ENCODE measurements at places on chromosomes 16 and 17.
A peak's percentile ranks its signal among the peaks of the same experiment; 100 is the strongest.

GRCh38 chr17:83178533-83179304 is 99.3 kb downstream of the METRNL start:
- DNase-seq: no peak

DNA sequence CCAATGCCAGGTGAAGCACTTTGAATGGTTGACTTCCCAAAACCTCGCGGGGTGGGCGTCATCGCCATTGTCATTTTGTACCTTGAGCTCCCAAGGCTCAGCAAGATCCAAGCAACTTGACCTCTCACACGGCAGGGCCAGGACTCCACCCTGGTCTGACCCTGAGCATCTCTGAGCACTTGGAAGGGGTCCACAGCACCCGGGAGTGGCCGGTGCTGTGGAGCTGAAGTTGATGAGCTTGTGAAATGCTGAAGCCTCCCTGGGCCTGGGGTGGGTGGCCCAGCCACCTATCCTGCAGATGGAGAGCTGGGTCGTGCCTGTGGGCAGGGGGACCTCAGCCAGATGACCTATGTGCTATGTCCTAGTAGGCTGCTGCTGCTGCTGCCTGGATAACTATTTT is 283.3 kb upstream of the FOXF1 start:
- no peak for DNase-seq

DNA sequence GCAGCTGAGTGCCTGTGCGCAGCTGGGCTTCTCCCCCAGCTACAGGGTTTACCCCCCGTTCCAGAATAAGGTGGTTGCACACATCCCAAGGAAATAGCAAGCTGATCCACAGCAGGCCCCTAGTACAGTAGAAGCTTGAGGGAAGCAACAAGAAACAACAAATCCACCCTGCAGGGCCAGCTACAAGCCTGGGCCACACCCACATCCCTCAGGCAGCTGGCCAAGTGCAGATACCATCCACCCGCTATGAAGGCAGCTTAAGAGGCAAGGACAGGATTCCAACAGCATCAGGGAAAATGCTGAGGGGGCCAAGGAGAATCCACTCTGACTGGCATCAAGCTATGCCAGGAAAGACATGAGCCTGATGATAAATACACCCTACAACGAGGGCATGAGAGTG is 66.9 kb upstream of the RCVRN start:
- no peak for DNase-seq

DNA sequence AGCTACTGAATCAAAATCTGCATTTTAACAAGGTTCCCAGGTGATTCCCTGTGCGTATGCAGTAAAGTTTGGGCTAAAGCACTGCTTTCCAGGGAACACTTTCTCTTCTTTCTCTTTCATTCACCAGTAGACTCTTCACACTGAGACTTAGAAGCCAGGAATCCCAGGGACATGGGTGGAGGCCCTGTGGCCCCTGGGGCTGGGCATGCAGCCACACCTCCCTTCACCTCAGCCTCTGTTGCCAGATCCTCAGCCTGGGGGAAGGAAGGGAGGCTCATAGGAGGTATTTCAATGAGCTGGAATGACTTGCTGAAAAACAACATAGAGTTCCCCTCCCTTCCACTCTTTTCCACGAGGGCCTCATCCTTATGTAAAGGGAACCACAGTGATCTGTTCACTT is 1.2 kb downstream of the G6PC3 start:
- no peak for DNase-seq

GRCh38 chr17:76134911-76135809 is 5.9 kb downstream of the FOXJ1 start:
- no peak for DNase-seq

DNA sequence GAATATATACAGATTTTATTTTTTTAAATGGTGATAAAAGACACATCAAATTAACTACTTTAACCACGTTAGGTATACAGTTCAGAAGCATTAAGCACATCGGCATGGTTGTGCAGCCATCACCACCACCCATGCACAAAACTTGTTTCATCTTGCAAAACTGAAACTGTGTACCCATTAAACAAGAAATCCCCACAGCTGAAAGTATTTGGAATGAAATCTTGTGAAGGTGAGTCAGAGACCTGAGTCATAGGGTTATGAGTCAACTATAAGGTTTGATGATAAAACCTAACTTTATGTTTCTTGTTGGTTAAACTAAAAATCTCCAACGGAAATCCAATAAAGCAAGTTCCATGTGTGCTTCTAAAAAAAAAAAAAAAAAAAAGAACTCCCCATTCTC is 561.6 kb upstream of the PSMD7 start:
- no peak for DNase-seq

DNA sequence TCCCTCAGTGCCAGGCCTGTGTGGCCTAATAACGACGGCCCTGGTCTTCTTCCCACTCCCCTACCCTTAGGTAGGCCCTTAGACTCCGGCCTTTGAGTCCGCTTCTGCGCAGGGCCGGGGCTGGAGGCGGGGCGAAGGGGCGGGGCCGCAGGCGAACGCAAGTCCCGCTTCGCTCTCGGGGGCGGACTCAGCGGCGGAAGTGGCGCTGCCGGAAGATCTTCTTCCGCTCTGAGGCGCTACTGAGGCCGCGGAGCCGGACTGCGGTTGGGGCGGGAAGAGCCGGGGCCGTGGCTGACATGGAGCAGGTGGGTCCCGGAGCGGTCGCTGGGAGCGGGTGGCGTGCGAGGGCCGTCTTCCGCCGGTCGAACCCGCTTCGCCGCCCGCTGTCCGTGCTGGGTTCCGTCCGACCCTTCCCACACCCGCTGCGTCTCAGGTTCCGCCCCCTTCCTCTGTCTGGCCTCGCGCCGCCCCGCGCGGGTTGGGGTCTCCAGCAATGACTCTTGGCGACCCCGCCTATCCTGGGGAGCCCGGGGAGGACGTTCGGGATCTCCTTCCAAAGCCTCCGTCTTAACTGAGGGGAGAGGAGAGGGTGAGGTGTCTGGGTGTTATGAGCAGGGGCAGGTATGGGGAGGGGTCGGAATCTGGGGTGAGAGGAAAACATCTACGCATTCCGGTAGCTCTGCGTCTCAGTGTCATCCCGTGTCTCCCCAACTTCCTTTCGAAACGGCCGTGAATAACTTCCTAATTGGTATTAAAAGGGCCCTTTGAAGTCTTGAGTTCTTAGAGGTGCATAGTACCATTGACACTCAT is at the start of gene STARD3:
Gene STARD3 (plus strand): TSS at position 218 of the 810 bp plus-strand sequence. CDS start 16,388 bp downstream, outside the sequence.
- peak; percentile 96 for DNase-seq

- no peak for DNase-seq
Measured at GRCh38 chr17:67594115-67594880, 123.4 kb upstream of the NOL11 start.

GRCh38 chr17:18144855-18145254 is 36.3 kb downstream of the MYO15A start:
- no peak for DNase-seq

- no peak for DNase-seq
Measured at GRCh38 chr16:12614662-12615278, 188.9 kb downstream of the CPPED1 start.

- DNase-seq: peak; percentile 16
Measured at GRCh38 chr17:1762901-1763898, 1.3 kb downstream of the SERPINF1 start.

DNA sequence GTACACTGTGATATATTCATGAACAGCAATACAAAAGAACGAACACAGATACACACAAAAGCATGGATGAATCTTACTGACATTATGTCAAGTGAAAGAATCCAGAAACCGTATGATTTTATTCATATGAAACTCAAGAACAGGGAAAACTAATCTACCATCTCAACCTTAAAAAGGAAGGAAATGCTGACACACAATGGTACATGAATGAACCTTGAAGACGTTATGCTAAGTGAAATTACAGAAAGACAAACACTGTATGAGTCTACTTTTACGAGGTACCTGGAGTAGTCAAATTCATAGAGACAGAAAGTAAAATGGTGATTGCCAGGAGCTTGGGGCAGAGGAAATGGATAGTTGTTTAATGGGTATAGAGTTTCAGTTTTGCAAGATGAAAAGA is 8.7 kb upstream of the PRKCB start:
- DNase-seq: no peak

DNA sequence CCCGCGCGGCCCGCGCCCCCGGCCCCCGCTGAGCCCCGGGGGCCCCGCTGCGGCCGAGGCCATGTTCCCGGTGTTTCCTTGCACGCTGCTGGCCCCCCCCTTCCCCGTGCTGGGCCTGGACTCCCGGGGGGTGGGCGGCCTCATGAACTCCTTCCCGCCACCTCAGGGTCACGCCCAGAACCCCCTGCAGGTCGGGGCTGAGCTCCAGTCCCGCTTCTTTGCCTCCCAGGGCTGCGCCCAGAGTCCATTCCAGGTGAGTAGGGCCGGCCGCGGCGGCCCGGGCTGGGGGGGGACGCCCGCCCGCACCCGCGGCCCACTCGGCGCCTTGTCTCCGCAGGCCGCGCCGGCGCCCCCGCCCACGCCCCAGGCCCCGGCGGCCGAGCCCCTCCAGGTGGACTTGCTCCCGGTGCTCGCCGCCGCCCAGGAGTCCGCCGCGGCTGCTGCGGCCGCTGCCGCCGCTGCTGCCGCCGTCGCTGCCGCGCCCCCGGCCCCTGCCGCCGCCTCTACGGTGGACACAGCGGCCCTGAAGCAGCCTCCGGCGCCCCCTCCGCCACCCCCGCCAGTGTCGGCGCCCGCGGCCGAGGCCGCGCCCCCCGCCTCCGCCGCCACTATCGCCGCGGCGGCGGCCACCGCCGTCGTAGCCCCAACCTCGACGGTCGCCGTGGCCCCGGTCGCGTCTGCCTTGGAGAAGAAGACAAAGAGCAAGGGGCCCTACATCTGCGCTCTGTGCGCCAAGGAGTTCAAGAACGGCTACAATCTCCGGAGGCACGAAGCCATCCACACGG is 504 bp downstream of the MAZ start:
- DNase-seq: peak; percentile 78

DNA sequence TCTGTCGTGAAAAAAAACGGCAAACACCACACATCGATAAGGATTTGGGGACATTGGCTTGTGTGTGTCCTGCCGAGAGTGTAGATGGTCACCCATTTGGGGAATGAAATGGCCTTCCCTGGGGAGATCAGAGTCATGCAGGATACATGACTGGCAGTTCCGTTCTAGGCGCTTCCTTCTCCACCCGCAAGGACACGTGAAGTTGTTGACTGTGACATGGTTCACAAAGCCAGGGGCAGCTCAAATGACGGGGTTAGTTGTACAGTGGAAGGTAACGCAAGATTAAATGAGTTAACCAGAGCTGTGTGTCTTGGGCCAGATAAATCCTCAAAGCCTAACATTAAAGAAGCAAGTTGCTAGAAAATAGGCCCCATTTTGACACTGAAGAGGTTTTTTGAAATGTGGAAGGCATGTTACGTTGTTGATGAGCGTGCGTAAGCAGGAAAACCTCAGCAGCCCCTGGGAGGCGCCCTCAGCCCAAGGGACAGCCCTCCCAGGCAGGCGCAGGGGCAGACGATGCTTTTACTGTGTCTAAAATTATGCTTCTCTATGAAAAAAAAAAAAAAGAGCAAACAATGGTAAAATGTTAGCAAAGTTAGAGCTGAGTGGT is 35.9 kb upstream of the CHMP6 start:
- DNase-seq: no peak

DNA sequence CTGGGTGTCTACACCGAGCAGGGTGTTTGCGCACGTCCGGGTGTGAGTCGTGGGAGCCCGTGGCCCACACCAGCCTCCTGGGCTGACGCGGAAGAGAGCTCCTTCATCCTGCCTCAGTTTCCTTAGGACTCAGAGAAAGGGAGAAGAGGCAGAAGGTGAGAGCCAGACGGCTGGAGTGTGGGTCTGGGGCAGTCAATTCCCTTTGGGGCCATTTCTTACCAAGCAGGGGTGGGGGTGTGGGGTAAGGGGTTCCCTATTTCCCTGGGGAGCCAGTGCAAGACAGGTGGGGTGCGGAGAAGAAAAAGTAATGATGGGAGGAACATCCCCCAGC is 831 bp downstream of the CA7 start:
- no peak for DNase-seq

GRCh38 chr17:58082341-58082869 is 814 bp upstream of the DYNLL2 start:
- DNase-seq: no peak

- DNase-seq: no peak
Measured at GRCh38 chr17:56902348-56902747, 11.5 kb downstream of the TRIM25 start.

GRCh38 chr16:55480228-55480655 is 1.2 kb downstream of the MMP2 start:
- no peak for DNase-seq

DNA sequence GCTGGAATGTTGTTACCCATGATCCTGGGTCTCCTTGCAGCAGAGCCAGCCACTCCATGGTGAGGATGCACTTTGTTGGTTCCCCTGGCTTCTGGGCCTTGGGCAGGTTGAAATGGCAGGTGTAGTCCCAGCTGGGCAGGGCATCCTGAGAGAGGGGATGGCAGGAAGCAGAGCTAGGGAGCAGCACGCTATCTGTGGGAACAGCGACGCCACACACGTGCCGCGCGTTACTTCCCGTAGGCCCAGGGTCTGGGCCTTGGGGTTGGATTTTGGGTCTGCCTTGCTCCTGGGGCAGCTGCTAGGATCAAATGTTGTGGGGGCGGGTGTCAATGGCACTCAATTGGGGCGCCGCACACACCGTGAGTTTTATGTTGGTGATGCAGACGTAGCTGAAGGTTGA is 368.0 kb downstream of the CPPED1 start:
- DNase-seq: no peak

- peak; percentile 49 for DNase-seq
Measured at GRCh38 chr16:79599837-79600637, 500 bp downstream of the MAF start.

- no peak for DNase-seq
Measured at GRCh38 chr17:68909066-68909465, 46.1 kb downstream of the ABCA8 start.

DNA sequence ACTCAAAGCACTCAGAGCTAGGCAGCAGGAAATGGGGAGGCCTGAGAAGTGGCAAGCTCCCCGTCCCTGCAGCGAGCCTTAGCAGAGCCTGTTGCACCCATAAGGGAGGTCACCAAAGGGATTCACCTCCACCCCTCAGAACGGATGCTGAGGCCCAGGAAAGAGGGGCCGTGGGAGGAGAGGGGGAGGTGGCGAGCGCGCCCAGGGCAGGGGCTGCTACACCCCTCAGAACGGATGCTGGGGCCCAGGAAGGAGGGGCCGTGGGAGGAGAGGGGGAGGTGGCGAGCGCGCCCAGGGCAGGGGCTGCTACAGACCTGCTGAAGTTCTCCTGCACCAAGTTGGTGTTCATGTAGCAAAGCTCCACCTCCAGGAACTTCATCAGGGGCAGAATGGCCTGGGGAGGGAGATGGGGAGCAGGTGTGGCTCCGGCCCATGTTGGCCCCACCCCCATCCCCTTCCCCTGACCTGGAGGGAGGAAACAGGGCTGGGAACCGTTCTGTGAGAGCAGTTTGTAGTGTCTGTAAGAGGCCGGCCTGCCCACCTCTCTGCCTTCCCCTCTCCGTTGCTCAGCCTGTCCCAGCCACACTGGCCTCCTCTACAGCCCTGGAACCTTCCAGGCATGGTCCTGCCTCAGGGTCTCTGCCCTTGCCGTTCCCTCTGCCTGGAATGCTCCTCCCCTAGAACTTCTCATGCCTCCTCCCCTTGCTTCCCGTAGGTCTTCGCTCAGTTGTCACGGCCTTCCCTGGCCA is 11.4 kb downstream of the UNC13D start:
- DNase-seq: peak; percentile 42
